Activated CD4-positive, alpha-beta memory T cell treated with anti-CD3 and anti-CD28 coated beads for 36 hours (primary cell): ENCODE measurements at places on chromosomes 2 and 18. TPM values are rescaled to one million over a fixed set of nuclear protein-coding genes. Genes with fewer than 3 reads are reported as not detected.
A peak's percentile ranks its signal among the peaks of the same experiment; 100 is the strongest.

DNA sequence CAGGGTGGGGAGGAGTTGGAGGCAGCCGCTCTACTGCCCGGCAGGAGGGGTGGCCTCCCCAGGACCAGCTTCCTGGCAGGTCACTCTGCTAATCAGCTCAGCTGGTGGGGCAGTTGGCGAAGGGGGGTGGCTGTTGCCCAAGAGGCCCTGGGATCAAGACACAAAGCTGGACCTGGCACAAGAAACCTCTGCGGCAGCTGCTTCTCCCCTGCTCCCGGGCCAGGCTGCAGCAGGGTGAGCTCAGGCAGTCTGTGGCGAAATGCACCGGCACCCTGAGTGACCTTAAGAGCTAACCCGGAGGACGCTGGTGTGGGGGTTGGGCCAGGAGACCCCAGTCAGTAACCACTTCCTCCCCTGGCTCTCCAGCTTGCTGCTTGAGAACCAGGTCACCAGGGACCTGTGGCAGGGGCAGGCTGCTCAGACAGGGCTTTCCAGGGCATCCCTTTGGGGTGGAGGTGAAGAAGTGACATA is 31.1 kb downstream of the TOGARAM2 start:
- peak; percentile 61 for DNase-seq

DNA sequence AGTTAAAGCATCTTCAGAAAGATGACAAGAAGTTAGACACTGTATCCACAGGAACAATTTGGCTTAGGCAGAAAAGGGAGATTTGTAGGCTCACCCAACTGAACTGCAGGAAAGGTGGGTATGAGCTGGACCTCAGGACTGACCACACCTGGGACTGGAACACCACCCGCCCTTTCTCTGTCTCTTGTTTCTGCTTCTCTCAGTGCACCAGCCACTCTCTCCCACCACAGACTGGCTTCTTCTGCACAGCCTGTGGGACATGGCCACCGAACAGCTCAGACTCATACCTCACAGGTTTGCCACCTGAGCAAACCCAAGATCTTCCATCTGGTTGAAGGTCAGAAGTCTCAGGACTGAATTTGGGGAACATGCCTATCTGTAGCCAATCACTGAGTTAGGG is 14.2 kb upstream of the MALT1 start:
- no peak for DNase-seq

DNA sequence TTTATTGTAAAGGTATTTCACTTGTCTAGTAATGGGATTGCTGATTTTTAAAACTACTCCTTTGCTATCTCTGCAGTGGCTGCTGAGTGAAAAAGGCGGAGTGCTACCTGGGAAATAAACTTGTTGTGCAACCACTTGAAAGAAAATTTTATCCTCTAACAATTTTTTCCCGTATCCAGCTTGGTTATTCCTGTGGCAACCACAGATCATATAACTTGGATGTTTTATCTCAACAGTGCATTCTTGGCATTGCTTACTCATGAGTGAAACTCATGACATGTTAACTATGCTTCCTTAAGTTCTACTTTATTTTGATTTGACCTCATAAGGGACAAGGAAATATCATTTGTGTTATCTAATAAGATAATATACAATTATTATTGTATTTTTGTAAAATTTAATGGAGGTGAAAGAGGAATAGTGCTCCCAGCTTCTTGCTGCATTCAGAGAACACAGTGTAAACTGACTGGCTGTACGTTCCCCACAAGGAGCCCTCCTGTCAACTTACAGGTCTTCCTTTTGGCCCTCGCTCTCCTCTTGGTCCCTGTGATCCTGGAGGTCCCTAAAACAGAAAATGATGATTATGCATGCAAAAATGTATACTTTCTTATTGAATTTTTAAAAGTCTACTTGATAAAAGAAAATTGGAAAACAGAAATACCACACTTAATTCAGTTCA is 82.7 kb downstream of the COL5A2 start:
- DNase-seq, result no peak

GRCh38 chr2:236782938-236783337 is 213.3 kb downstream of the ACKR3 start:
- DNase-seq, result peak; percentile 13

RAD51AP2 gene
- total RNA-seq, result not detected
